ENCODE measurements at places on chromosomes 1 and 21.

GRCh38 chr1:93348104-93348728 lies 2.5 kb downstream of the DR1 start:
- DNase-seq = no peak

DNA sequence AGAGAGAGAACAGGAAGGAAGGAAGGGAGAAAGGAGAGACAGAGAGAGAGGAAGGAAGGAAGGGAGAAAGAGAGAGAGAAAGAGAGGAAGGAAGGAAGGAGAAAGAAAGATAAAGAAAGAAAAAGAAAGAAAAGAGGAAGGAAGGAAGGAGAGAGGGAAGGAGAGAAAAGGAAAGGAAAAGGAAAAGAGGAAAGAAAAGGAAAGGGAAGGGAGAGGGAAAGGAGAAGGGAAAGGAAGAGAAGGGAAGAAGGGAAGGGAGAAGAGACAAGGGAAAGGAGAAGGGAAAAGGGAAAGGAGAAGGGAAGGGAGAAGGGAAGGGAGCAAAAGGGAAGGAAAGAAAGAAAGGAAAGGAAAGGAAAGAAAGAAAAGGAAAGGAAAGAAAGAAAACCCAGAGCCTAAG lies 404.6 kb downstream of the DISC1 start:
- DNase-seq = no peak

- DNase-seq = no peak
These were observed 27.3 kb upstream of the ACTA1 start for GRCh38 chr1:229461032-229461668.

DNA sequence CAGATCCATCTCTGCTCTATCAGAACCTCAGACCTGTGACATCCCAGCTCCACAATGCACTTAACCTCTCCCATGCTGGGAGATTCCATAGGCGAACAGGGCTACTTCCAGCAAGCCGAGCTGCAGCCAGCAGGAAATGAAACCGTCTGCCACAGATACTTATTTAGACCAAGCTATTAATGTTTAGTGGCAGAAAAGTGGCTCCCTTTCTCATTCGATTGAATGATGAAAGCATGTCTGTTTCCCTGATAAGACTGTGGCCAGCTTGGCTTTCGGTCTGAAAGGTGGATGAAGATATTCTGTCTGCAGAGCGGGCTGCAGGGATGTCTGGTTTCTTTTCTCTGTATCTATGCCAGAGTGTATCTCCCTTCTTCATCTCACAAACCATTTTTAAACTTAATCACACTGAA lies 146.4 kb downstream of the GREM2 start:
- DNase-seq = no peak

DNA sequence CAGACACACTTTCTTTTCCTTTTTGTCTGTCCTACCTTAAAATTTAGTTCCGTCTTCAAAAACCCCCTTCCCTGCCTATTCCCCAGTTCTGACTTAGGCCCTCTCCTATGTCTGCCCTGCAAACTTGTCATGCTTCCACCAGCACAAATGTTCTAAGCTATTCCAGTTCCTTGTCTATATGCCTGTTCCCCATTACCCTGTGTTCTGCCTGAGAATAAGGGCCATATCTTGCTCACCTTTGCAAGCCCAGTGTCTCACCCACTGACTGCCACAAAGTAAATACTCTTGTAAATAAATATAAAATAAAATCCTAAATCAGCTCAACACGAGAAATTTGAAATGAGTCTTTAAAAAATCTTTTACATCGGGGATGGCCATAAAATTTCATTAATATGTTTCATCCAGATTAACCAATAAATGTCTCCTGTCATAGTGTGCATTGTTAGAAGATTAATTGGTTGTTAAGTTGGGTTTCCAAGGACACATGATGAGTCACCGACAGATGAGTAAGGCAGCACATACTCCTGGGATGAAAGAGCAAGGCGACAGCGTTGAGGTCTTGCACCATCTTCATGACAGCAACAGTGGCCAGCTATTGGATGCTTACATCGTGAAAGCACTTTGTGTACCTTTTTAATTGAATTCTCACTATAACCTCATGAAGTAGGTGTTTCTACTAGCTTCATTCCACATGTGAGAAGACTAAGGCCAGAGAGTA lies 92.6 kb upstream of the NGF start:
- no peak for DNase-seq

DNA sequence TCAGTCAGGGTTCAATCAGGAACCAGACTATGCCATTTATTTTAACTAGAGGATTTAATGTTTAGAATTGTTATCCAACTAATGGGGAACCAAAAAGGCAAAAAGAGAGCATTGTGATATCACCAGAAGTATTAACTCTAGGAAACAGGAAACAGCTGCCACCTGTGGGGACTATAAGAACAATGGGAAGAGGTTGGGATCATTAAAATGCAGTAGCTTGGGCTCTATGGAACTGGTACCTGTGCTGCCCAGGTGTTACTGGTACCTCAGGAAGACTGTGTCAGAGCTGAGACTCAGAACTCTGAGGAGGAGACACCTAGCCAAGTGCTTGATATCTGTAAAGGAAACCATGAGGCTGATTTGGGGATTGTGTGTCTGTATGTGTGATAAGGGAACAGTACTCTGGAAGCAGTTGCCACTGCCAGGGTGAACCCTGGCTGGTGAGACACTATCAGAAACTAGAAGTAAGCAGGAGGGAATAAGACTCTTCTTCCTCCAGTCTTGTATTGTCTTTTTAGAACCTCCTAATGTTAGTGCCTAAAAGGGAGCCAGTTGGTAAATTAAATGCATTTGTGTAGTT lies 49.4 kb downstream of the MAN1A2 start:
- DNase-seq = no peak

- no peak for DNase-seq
These were observed 77.4 kb upstream of the MROH9 start for GRCh38 chr1:170857955-170858354.

GRCh38 chr1:232553050-232553754 lies 76.7 kb downstream of the SIPA1L2 start:
- DNase-seq = no peak

- no peak for DNase-seq
These were observed 175.6 kb downstream of the NRIP1 start for GRCh38 chr21:14889080-14889810.

DNA sequence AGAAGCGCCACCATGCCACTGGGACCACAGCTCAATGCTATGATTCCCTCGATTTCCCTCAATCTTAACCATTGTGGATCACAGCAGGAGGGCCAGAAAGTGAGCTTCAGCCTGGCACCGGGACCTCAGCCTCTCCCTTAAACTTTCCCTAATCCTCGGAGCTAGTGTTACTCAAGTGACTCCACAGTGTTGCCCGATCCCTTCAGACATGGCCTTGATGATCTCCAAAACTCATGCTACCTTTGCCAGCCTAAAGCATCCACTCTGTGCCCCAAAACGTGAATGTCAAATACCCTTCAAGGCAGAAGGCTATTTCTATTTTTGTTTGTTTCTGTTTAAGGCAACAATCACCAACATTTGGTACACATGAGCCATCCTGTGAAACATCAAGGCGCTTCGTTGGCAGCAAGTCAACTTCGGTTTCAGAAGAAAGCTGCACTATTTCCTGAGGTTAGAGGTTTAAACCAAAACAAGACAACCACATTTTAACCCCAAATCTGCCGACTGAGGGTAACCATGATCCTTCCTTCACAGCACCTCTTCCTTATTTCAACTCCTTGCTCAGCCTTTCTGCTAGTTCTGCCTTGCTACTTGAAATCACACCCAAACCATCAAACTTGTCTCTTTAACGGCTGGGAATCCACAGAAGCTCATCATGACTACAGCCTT lies 94.4 kb upstream of the KRTAP19-8 start:
- no peak for DNase-seq
